ENCODE measurements at places on chromosomes 12 and 14.

- DNase-seq, result no peak
Measured at GRCh38 chr14:93532541-93532940, 101.8 kb downstream of the UNC79 start.

- no peak for DNase-seq
Measured at GRCh38 chr12:56955631-56956256, 1.7 kb downstream of the RDH16 start.

DNA sequence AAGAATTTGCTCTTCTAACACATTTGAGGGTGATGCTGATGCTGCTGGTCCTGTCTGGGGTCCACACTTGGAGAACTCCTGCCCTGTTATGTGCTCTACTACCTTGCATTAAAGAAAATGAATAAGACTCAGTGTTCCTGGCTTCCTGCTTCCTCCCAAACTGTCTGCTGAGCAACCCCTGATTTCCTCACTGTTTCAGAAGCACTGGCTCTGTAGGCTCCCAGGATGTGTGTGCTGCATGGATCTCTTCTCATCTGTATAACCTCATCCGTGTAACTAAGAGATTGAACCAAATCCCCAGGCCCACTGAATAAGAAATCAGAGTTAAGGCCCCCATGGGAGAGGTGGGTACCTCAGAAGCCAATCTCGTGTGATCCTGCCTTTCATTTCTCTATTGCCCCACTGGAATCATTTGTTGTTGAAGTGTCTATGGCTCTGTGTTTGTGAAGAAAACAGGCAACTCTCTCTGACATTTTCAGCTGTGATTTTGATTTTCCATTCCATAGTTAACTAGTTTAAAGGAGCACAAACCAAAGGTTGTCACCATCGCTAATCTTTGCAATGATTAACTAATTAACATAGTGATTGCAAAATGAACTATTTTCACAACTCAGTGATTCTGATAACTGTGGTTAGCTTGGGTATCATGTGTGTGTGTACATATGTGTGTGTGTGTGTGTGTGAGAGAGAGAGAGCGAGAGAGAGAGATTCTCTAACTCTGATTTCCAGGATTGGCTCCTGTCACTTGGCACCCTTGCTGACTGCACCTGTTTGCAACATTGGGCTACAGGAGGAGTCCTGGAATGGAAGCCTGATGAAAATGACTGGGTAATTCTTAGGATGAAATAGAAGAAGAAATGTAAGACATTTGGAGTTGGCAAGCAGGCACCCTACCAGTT lies 196.2 kb downstream of the SLC38A4 start:
- DNase-seq, result no peak

- no peak for DNase-seq
Measured at GRCh38 chr12:49027846-49028555, 9.4 kb upstream of the PRKAG1 start.

DNA sequence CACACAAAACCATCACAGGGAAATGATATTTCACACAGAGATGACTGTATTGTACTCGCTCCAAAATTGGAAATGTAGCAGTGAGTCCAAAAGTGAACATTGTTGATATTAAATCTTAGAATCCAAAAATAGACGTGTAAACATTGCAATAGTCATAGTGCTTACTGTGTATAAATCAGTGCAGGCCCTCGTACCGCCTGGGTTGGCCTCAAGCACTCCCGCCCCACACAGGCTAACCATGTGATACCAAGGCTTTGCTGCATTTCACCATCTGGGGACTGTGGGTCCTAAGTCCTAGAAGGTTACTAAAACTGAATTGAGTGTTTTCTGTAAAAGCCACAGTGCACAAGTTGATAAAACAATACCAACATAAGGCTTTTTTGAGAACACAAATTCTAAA lies 107.3 kb downstream of the PPP2R5E start:
- no peak for DNase-seq

- no peak for DNase-seq
Measured at GRCh38 chr14:94021001-94021400, 5.1 kb upstream of the OTUB2 start.

- DNase-seq, result no peak
Measured at GRCh38 chr14:81314443-81315175, 85.5 kb downstream of the STON2 start.

DNA sequence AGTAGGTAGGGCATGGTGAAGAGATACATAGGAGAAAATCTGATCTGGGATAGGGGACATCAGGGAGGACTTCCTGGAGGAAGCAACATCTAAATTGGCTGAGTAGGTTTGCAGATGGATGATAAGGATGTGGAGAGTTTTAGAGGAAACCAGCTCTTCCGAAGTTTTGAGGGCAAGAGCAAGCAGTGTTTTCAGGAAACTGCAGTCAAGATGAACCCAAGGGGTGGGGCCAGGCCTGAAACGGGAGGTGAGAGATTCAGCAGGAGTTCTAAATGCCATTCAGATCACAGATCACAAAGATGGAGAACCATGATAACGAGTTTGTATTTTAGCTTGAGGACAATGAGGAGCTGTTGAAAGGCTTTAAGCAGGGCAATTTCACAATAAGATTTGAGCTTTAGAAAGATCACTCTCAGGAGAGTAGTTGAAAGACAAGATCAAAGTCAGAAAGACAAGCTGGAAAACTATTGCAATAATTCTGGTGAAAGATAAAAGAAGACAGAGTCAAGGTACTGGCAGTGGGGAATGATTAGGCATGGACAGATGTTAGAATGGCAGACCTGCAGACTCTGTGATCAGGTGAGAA lies 70.1 kb upstream of the PLXNC1 start:
- DNase-seq, result no peak

- no peak for DNase-seq
Measured at GRCh38 chr12:123990511-123990910, 17.5 kb downstream of the ZNF664 start.

GRCh38 chr14:94368243-94368590 lies 20.2 kb downstream of the SERPINA1 start:
- DNase-seq, result no peak

GRCh38 chr12:98332642-98333041 lies 182.7 kb upstream of the TMPO start:
- DNase-seq, result no peak

DNA sequence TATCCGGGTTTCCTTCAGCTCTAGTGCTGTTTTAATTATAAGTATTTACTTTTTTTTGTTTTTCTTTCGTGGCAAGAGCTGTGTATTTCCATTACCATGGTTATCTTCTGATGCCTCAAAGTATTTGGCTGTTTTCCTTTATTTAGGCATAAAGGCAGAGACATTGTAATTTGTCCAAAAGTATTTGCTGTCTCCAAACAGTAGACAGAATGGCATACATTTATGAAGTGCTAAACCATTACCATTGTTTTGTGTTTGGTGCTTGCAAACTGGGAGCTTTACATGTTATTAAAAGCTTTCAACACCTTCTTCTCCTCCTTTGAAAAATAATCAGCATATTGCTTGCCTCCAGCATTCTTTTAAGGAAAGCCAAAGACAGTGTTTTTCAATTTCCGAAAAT lies 46.3 kb downstream of the FLRT2 start:
- no peak for DNase-seq

- no peak for DNase-seq
Measured at GRCh38 chr14:103067231-103067954, 10.0 kb upstream of the CDC42BPB start.

DNA sequence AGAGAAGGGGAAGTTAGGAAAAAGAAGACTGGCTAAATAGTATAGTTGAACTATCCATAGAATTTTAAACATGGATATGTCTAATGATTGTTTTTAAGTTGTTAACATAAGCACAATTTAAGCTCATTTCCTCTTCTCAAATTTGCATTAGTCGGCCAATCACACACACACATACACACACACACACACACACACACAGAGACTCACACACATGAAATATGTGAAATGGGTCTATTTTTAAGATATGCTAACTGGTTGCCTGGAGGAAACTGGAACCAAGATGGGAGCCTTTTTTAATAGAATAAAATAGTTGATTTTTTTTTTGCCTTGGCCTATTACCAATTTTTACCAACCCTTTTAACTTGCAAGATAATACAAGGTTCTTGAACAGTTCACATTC lies 24.0 kb upstream of the STYK1 start:
- DNase-seq, result no peak

DNA sequence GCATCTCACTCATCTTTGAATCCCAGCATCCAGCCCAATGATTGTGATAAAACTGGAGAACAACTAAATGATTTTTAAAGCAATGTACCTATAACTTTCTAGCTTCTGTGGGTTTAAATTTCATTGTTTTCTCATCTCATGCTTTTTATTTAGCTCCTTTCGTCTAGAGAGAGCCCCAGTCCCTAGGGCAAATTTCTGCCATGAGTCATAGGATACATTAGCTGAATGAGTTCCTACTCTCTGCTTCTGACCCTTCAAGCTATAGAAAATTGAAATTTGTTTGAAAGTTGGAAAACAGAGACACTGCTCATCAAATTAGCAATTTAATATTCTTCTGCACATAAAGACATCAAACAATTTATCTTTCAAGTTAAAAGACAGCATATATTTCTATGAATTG lies 113.9 kb downstream of the KIF21A start:
- DNase-seq, result no peak

DNA sequence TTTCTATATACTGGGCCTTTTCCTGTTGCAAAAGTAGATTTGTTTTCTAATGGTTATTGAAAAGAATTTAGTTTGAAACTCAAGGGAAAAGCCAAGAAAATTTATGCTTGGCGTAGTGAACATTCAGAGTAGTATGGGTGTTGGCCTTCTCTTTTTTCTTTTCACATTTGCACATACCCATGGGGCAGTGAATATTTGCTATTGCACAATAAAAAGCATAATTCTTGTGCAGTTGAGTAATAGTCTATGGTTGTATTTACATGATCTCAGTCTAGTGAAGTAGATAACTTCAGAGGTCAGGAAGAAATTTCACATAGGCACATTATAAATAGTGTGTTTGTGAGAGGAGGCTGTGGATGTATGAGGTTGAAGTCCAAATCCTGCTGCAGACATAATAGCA lies 158.1 kb downstream of the FLRT2 start:
- no peak for DNase-seq

- no peak for DNase-seq
Measured at GRCh38 chr14:89032086-89032649, 207.7 kb downstream of the TTC8 start.

- no peak for DNase-seq
Measured at GRCh38 chr12:78118036-78118435, 287.3 kb downstream of the NAV3 start.

- no peak for DNase-seq
Measured at GRCh38 chr12:112001576-112001975, 11.4 kb downstream of the TMEM116 start.

DNA sequence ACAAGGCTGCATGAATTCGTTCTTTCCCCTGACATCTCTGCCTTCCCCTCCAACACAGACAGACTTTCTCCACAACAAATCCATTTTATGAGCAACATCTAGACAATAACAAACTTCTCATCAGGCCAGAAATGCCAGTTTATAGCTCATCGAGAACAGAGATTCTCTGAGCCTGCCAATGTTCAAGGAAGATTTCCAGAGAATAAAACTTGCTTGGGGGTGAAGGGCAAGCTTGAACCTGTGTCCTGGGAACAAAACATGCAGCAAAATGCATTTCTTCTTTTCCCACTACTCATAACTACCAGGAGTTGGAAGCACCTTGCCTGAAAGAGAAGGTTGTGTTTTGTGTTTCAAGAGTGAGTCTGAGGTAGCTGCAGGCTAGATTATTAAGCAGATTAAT lies 6.8 kb downstream of the MAP1LC3B2 start:
- no peak for DNase-seq

DNA sequence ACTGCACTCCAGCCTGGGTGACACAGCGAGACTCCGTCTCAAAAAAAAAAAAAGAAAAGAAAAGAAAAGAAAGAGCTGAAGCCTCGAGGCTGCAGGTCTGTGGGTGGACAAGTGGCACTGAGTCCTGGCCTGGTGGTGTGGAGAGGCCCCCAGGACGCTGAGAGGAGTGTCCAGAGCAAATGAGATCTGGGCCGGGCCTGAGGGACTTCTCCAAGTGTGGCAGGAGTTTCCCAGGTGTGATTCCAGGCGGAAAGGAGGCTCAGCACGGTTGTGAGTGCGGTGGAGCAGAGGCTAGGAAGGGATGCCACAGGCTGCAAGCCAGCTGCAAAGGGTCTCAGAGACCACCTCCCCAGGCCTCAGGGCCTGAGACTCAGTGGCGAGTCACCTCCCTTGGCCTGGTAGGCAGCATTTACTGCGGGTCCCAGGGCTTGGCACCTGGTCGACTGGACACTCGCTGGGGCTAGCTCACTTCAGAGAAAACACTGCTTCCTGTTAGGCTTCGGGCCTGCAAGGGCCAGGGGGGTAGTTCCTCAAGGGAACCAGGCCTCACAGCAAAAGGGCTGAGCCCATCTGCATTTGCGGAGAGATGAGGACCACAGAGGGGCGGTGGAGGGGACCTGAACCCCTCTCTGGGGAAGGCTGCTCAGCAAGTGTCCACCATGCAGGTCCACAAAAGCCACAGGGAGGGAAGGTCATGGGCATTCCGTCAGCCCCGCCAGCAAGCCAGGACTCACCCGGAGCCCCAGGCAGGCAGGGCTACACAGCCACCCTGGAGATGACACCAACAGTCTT lies 11.7 kb downstream of the TTC7B start:
- DNase-seq, result no peak

DNA sequence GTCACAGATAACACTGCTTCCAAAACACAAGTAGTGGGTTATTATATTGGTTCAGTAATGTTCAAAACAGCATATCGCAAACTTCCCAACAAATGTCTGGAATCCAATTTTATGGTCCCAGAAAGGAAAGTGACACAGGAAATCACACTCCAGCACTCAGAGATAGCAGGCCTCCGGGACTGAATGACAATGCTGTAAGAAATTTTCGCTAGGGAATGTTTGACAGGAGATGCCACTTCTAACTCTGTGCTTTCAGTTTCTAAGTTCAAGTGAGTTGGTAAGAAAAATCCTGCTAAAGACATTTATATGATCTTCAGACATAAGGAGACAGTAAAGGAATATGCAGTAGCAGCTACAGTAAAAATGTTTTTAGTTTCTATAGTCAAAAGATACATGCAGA lies 93.2 kb downstream of the SLC2A13 start:
- no peak for DNase-seq

DNA sequence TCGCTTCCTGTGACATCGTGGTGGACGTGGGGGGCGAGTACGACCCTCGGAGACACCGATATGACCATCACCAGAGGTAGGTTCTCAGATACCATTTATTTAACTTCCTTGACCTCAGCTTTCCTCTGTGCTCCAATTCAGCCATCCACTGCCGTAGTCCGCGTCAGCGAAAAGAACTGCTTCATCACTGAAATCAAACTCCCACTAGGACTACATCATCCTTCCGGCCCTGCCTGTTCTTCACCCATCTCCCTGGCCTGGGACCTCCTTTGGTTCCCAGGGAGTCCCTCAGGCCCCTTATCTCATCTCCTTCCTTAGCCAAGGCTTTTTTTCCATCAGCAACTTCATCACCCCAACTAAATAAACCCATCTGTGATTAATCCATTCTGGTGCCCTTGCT lies 692 bp downstream of the MYG1 start:
- no peak for DNase-seq

DNA sequence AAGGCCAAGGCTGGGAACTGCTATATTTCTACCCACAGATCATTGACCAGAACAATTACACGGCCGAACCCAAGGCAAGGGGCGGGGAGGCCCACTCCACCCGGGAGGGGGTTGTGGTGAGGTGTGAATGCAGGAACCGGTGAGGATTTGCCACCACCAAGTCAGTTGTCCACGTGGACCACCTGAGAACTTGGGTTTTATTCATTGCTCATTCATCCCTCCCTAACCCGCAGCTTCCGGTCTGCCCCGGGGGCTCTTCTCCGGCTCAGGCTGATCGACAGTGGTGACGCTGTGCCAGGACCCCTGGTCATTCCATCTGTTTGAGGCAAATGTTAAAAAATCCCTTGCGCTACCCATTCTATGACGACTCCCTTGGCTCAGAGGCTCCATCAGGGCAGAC lies 127.7 kb upstream of the RTL1 start:
- DNase-seq, result no peak
